Sigmoid colon (tissue), 7 donors: ENCODE measurements at places on chromosomes 4 and X. TPM values are rescaled to one million over a fixed set of nuclear protein-coding genes. Genes with fewer than 3 reads are reported as not detected.

CRMP1 gene
- 5.0 TPM for total RNA-seq

- H3K4me1 ChIP-seq: no peaks in the 10 kb centered on the region
- H3K36me3 ChIP-seq: peaks cover 39% of the 10 kb centered on the region
- no peak for DNase-seq
- H3K4me3 ChIP-seq: no peak overlapping the region
- H3K27ac ChIP-seq: no peak overlapping the region
- H3K27me3 ChIP-seq: no peaks in the 10 kb centered on the region
These were observed 56.6 kb downstream of the TNIP2 start for GRCh38 chr4:2699534-2699933.

GRCh38 chrX:21374994-21375707, 933 bp downstream of the CNKSR2 start:
- no peak for DNase-seq
- no peak overlapping the region for H3K27ac ChIP-seq
- no peaks in the 10 kb centered on the region for H3K36me3 ChIP-seq
- H3K4me1 ChIP-seq: peaks cover 5% of the 10 kb centered on the region
- peaks cover 4% of the 10 kb centered on the region for H3K27me3 ChIP-seq

- no peaks in the 10 kb centered on the region for H3K4me1 ChIP-seq
- H3K27ac ChIP-seq: no peak overlapping the region
- no peaks in the 10 kb centered on the region for H3K27me3 ChIP-seq
- H3K36me3 ChIP-seq: no peaks in the 10 kb centered on the region
- H3K4me3 ChIP-seq: no peak overlapping the region
- no peak for DNase-seq
These were observed 54.1 kb downstream of the SYTL5 start for GRCh38 chrX:38060331-38060878.

PDCL2 gene
- total RNA-seq: not detected

ZNF157 gene
- total RNA-seq: 0.27 TPM

GAGE1 gene
- total RNA-seq: not detected

DNA sequence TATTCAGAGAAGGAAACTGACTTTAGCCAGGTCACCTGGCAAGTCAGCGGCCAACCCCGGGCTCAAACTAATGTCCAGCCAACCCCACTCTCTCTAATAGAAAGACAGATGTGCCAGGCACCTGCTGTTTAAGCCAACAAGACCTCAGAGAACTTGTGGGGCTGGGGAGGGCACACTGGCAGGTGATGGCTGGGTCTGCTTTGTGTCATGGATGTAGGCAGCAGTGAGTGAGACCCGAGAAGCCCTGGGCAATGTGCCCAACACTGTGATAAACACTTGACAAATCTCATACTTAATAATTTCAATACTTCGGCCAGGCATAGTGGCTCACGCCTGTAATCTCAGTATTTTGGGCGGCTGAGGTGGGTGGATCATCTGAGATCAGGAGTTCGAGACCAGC, 9.0 kb upstream of the CD99L2 start:
- no peak overlapping the region for H3K27ac ChIP-seq
- no peaks in the 10 kb centered on the region for H3K4me1 ChIP-seq
- no peaks in the 10 kb centered on the region for H3K36me3 ChIP-seq

DNA sequence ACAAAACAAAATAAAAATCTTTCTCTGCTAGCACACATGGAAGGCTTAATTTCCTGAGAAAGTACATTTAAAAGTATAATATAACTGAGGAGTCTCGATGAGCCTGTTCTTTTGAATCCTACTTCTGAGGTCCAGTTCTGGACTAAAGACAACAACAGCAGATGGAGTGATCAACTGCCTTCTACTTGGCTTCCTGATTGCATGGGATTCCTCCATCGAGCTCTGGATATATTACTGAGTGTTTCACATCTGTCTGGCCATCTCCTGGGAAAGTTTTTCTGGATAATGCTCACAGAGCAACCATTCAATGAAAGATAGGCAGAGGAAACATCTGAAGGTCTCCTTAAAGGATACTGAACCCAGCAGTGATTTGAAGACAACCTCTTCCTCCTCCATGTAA, 42.6 kb downstream of the KDR start:
- no peaks in the 10 kb centered on the region for H3K27me3 ChIP-seq
- no peaks in the 10 kb centered on the region for H3K4me1 ChIP-seq
- H3K4me3 ChIP-seq: no peak overlapping the region
- no peaks in the 10 kb centered on the region for H3K36me3 ChIP-seq
- DNase-seq: no peak
- H3K27ac ChIP-seq: no peak overlapping the region

DNA sequence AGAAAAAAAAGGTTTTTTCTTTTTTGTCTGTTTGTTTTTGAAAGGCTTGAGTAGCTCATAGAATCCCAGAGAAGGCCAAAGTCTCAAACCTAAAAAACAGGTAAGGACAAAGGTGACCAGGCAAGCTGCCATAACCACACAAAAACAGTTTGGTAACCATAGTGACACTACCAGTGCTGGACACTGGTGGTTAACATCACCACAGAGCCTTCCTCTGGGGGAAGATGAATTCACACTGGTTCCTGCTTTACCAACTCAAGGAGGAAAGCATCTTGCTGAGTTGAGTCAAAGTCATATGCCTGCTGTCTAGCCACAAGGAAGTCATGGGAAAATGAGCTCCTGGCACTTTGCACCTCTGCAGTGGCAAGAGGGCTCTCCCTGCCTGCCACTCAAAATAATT, 32.5 kb downstream of the IDS start:
- H3K27me3 ChIP-seq: no peaks in the 10 kb centered on the region
- no peaks in the 10 kb centered on the region for H3K36me3 ChIP-seq
- DNase-seq: no peak
- no peak overlapping the region for H3K27ac ChIP-seq
- H3K4me1 ChIP-seq: no peaks in the 10 kb centered on the region

PABPC4L gene
- total RNA-seq: 0.82 TPM

DNA sequence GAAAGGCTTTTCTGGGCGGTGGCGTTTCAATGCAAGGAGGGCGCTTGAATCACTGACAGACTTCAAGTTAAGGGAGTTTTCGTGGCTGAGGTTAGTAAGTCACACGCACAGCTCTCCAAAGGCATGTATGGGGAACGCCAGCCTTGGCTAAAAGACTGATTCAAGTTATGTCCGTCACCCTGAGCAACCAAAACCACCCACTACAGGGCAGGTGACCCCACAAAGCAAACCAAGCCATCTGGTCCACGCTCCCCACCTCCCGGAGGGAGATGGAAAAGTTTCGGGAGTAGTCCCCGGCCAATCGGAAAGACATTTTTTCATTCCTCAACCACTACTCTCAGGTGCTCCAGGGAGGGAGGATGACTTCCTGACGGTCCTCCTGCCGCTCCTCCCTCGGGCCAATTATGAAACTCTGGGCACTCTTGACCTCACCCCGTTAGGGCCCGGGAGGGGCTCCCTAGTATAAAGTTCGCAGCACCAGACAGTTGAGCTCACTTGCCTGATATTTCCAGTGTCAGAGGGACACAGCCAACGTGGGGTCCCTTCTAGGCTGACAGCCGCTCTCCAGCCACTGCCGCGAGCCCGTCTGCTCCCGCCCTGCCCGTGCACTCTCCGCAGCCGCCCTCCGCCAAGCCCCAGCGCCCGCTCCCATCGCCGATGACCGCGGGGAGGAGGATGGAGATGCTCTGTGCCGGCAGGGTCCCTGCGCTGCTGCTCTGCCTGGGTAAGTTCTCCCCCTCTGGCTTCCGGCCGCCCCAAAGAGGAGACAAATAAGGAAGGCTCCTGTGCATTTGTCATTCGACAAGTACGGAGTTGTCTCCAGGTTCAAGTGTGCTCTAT, at the start of gene EREG:
Gene EREG (plus strand): TSS at position 494 of the 840 bp plus-strand sequence. CDS start 164 bp downstream, at position 658.
- peaks cover 10% of the 10 kb centered on the region for H3K27me3 ChIP-seq
- H3K4me3 ChIP-seq: peak within 1 kb of the TSS; percentile 34
- peak; percentile 65 for DNase-seq
- H3K36me3 ChIP-seq: no peaks in the 10 kb centered on the region

GRCh38 chr4:155071962-155072361, 136.5 kb upstream of the NPY2R start:
- no peak for DNase-seq
- H3K4me1 ChIP-seq: no peaks in the 10 kb centered on the region

GRCh38 chrX:131365766-131366165, 76.7 kb upstream of the IGSF1 start:
- H3K27me3 ChIP-seq: no peaks in the 10 kb centered on the region
- no peak overlapping the region for H3K27ac ChIP-seq
- no peaks in the 10 kb centered on the region for H3K36me3 ChIP-seq
- H3K4me3 ChIP-seq: no peak overlapping the region
- DNase-seq: no peak

DNA sequence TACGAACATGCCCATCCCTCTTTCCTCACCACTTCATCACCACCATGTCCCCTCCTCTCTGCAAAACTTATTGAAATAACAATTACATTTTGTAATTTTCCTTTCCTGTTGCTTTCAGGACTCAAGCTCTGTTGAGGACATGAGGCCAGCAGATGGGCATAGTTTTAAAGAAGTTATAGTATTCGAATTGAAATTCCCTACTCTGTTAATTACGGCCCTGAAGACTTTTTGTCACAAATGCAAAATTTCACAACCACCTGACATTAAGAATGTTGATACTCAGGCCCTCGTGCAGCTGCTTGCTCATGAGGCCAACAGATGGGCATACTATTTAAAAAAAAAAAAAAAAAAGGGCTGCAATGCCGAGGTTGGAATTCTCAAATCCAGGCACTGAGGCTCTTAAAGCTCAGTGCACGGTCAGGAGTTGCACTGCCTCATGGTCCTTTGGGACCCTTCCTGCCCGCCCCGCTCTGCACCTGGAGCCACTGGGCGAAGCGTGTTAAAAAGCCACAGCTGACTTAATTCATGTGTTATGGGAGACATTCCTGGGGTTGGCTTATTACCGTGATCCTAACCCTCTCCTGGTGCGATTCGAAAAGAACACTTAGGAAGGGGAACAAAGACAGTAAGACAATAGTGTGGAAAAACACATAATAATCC, 34.2 kb upstream of the FAT1 start:
- H3K27me3 ChIP-seq: no peaks in the 10 kb centered on the region
- no peaks in the 10 kb centered on the region for H3K36me3 ChIP-seq
- H3K27ac ChIP-seq: no peak overlapping the region
- no peaks in the 10 kb centered on the region for H3K4me1 ChIP-seq

DNA sequence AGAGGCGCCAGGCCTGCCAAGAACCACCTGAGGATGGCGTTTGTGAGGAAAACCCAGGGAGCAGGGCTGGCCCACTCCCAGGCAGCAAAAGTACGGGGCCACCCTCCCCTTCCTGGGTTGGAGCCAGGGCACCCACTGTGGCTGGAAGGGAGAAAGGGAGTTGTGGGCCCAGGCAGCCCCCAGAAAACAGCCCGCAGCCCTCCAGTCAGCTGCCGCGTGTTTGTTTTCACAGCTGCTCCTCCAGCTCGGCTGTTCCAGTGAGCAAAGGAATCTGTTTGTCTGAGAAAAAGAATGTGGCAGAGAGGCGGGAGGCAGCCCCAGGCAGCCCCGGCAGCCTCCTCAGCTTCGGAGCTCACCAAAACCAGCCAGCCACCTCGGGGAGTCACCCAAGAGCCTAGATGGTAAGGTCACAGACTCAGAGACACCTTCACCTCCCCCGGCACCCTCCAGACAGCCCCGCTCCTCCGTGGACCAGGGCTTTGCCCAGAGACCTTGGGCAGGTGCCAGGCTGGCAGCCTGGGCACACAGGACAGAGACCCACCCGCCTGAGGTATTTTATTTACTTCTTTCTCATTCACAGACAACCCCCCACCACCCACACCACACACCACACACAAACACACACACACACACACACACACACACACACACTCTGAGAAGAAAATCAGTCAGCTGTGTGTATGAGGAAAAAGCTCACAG, 338.1 kb downstream of the BCOR start:
- no peaks in the 10 kb centered on the region for H3K36me3 ChIP-seq
- peak; percentile 69 for DNase-seq
- H3K27ac ChIP-seq: peak overlapping the region; percentile 64
- H3K4me1 ChIP-seq: no peaks in the 10 kb centered on the region
- H3K4me3 ChIP-seq: no peak overlapping the region

MORC4 gene
- total RNA-seq: 9.3 TPM

DNA sequence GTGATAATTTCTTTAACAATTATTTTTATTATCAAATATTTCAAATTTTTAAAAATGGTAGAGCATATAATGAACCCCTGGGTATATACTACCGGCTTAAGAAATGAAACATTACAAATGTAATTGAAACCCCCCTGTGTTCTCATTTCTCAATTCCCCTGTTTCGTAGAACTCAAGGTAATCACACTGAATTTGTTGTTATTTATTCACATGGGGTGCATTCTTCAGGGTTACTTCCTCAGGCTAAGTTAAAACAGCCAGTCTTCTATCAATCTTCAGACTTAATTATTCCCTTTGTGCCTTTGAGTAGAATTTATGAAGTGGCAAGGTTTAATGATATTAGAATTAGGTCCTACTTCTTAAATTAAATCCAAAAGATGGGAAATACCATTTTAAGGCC, 128.2 kb downstream of the ANAPC10 start:
- no peak overlapping the region for H3K4me3 ChIP-seq
- no peaks in the 10 kb centered on the region for H3K4me1 ChIP-seq
- DNase-seq: no peak
- no peak overlapping the region for H3K27ac ChIP-seq
- no peaks in the 10 kb centered on the region for H3K36me3 ChIP-seq
